ENCODE measurements at places on chromosomes 2 and 18.

DNA sequence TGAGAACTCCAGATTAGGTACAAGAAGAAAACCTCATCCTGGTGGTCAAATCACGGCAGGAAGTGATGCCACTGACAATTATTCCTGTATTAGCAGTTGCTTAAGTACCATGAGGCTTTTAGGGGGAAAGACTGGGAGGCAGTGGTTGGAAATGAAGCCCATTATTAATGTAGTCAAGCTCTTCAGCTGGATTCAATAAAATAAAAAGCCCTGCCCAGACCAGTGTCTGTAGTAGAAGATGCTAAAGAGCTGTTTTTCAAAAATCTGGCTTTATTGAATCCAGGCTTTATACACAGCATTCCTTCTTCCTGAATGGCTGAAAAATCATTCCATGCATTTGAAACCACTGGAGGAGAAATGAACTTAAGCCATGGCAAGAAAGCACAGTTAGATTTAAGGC, 155.2 kb downstream of the BCL2 start:
- DNase-seq: no peak

GRCh38 chr2:224325941-224326340, 76.0 kb downstream of the FAM124B start:
- DNase-seq: no peak

- no peak for DNase-seq
These were observed at the start of gene DSC3 for GRCh38 chr18:31042406-31043181. DSC3 (minus strand) TSS chr18:31042742; CDS start chr18:31042660, 82 bp downstream.

GRCh38 chr2:9249020-9249800, 42.6 kb downstream of the ASAP2 start:
- no peak for DNase-seq

GRCh38 chr2:212027681-212028628, 510.6 kb downstream of the ERBB4 start:
- no peak for DNase-seq

- no peak for DNase-seq
These were observed 31.3 kb upstream of the CDH2 start for GRCh38 chr18:28208268-28208667.

GRCh38 chr18:63422864-63423304, 608 bp upstream of the VPS4B start:
- DNase-seq: no peak

- DNase-seq: no peak
These were observed 479 bp downstream of the GPATCH11 start for GRCh38 chr2:37084797-37085196.
